ENCODE measurements at places on chromosomes 4 and X.
A peak's percentile ranks its signal among the peaks of the same experiment; 100 is the strongest.

- no peak for DNase-seq
These were observed 9.1 kb upstream of the CFP start for GRCh38 chrX:47638816-47639215.

DNA sequence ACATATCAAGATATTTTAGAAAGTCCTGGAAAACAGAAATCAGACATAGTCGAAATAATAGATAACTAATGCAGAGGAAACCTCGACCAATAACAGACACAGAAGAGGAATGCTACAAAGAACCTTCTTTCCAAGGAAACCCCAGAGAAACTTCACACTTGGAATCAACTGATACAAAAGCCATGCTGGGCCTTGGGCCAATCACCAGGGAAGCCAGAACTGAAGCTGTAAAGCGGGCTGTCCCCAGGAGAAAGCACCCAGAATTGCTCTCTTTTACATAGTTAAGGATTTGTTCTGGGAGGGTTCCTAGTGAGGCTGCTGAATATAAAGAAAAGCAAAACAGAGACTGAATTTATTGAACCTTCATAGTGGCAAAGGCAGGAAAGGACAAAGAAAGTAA is 100.5 kb downstream of the PRDM5 start:
- no peak for DNase-seq

DNA sequence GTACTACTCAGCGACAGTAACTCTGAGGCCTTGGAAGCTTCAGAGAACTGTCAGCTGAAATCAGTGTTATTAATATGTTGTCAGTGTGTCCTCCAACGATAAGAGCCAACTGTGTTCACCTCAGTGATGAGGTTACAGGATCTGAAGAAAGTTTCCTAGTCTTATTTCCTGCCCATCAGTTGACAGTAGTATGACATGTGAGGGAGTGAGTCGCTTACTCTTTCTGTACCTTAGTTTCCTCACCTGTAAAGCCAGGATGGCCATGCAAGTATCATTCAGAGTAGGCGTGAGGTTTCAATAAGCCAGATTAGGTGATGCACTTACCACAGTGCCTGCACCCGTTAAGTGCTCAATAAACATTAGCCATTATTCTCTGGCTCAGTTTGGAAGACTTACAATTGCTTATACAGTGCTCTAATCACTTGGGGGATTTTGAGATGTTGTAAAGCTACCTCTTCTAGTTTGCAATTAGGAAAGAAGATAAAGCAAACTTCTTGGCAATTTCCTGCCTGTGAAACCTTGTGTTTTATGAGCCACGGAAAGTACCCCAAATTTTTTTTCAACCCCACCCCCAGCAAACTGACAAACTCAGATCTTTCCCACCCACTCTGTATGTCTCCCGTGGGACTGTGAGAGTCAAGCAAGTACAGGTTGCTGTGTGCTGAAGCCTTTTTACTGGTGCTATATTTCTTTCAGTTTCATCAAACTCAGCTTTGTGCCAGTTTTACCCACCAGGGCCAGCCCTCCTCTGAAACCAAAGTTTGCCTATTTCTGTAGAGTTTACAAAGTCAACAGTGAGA is 62.2 kb downstream of the ANXA3 start:
- no peak for DNase-seq

DNA sequence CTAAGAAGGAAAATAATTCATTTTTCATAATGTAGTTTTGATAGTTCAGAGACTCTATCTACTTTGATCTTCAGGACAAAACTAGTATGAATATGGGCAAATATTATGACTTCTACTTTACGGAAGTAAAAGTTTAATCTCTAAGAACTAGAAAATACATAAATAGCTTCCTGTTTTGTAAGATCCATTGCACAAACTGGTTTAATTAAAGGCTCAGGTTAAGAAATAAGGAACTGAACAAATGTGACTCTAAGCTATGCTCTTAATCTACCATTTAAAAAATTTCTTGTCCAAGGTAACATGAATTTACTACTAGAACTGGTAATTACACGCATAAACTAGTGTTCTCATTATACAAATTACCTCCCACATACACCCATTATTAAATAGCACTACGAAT is 360.6 kb downstream of the INPP4B start:
- DNase-seq, result no peak

GRCh38 chr4:119676101-119676500 is 47.5 kb upstream of the PDE5A start:
- no peak for DNase-seq

DNA sequence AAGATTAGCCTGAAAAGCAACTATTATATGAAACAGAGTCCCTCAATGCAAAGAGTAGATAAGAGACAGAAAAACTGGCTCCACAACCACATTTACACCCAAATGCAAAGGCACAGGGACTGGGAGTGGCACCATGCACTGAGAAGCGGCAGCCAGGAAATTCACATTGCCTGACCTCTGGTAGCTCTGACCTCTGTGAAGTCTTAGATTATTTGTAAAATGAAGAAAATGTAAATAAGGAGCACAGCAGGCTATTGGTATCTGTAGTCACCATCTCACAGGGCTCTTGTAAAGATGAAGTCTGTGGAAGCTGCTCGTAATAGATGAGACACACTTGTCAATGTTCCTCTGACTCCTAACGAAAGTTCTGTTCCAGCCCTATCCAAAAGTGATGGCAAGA is 69.7 kb downstream of the FAT1 start:
- DNase-seq, result no peak

DNA sequence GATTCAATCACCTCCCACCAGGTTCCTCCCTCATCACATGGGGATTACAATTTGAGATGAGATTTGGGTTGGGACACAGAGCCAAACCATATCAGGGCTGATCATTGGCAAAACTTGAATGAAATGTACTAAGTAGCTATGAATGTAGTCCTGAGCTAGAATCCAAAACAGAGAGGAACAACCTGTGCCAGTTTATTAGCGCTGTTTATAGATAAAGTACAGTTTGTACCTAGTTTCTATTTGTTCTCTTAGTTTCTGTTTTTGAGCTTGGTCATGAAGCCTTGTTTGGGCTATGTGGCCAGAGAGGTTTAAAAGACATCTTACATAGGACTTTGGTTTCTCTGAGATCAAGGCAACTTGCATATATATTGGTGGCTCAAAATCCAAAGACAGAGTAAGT is 66.9 kb upstream of the INPP4B start:
- no peak for DNase-seq

DNA sequence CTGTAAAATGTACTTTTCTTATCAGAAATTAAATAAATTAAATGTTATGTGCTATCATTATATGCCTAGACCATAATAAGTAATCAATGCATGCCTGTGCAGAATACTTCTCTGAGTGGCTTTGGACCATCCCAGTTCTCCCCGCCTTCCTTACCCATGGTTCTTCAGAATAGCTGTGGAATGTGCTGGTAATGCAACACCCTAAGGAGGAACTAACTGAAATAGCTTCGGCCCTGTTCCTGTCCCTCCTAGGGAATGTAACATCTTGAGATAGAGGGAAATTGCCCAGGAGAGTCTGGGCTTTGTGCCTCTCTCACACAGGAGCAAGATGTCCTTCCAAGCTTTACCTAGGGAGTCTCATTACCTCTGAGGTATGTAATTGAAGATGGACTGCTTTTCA is 693.6 kb upstream of the HS3ST1 start:
- DNase-seq, result no peak

- DNase-seq, result no peak
These were observed 117.1 kb upstream of the FRG1 start for GRCh38 chr4:189823591-189823990.

DNA sequence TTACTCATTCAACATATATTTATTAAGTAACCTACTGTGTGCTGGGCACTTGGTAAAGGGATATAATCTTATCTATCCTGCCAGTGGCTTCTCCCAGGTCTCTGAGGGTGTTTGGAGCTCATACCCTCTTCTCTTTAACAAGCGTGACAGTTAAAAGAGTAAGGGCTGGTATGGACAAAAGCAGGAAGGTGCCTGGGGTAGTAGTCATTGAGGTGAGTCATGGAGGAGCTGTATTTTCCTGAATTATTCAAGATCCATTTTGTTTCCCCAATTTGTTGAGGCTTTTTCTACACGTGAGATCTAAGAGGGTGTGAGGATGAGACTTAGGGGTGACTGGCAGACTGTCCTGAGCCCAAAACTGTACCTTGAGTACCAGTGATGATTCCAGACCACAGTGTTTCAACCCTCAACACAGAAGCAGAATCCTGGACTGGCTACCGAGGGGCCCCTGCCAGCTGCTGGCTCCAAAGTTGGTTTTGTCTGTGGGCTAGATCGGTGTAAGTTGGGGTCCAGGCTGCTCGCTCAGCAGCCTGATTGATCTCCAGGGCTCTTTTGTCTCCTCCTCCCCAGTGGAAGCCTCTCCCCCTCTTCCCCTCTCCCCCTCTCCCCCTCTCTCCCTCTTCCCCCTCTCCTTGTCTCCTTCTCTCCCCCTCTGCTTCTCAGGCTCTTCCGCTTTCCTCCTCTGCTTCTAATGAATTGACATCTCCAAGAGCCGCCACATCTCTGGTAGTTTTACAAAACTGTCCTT is at the start of gene DRP2:
Gene DRP2 (plus strand): TSS at position 671 of the 748 bp plus-strand sequence. CDS start 11,862 bp downstream, outside the sequence.
- DNase-seq, result no peak

DNA sequence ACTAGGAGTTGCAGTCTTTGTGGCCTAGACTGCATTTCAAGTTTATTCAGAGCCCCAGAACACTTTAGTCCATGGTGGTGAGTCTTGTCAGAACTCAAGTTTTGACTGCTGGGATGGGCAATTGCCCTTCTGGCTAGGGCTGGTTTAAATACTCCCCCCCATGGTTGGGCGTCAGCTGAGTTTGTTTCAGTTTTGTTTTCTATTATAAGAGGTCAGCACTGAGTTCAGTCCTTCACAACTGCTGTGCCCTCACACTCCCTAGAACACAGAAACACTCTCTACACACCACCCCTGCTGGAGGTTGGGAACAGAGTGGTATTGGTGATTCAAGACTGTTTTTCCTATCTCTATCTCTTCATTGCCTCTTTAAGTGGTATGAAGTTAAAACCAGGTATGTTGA is 217.0 kb downstream of the GUCY2F start:
- DNase-seq, result no peak

- DNase-seq, result no peak
These were observed 40.7 kb downstream of the ANXA3 start for GRCh38 chr4:78592088-78592783.

- no peak for DNase-seq
These were observed 149.6 kb upstream of the FAM9B start for GRCh38 chrX:9183481-9183880.

GRCh38 chr4:127236889-127237288 is 395.9 kb upstream of the INTU start:
- no peak for DNase-seq

GRCh38 chrX:15209096-15209495 is 60.8 kb downstream of the ASB9 start:
- DNase-seq, result no peak

- no peak for DNase-seq
These were observed 1494.5 kb downstream of the TECRL start for GRCh38 chr4:62914758-62915157.

DNA sequence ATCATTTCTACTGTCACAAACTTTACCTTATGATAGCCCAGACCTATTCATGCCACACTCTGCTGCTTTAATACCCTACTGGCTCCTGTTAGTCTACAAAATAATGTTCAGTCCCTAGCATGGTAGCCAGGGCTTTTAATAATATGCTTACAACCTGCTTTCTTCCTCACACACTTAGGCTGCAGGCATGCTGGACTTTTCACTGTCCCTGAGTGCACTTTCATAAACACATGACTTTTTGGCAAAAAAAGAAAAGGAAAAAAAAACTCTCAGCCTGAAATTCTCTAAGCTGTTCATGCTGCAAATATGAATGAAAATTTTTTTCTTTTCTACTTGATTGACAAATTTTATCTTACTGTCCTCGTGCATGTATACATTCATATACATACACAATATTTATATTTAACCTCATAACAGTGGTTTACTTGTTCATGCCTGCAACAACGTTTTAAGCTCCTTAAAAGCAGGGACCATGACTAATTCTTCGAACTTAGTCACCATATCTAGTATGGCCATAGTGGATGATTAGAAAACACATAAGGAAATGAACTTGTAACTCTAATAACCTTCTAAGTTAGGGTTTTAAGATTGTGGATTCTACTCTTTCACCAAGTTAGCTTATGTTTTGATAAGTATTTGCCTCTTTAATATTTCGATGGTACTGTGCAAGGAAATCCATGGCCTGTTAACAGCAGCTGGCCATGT is 229.5 kb downstream of the SPCS3 start:
- DNase-seq, result peak; percentile 6

DNA sequence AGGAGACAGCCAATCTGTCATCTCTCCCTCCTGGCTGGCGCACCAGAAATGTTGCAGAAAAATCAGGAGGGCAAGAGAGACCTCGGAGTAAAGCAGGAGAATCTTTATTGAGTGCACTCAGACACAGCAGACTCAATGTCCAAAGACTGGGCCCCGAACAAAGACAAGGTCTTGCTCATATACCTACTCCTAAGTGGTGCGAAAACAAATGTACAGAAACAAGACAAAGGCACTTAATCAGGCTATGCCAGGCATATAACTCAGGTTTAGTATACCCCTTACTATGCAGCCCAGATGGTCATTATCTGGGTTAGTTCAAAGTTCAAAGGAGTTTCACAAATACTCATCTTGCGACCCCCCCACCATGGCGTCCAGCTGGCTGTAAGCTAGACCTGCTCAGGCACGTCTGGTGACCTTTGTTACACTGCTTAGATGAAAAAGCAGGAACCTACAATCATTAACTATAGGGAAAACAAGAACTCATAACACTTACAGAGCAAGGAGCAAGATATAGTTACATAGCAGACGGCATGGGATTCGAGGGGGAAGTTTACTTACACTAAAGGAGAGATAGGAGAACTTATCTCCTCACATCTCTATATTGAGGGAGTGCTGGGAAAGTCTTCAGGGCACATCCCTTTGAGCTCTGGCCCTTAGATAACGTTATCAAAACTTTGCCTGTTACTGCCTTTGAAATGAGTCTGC is 27.5 kb downstream of the SULT1E1 start:
- DNase-seq, result no peak

DNA sequence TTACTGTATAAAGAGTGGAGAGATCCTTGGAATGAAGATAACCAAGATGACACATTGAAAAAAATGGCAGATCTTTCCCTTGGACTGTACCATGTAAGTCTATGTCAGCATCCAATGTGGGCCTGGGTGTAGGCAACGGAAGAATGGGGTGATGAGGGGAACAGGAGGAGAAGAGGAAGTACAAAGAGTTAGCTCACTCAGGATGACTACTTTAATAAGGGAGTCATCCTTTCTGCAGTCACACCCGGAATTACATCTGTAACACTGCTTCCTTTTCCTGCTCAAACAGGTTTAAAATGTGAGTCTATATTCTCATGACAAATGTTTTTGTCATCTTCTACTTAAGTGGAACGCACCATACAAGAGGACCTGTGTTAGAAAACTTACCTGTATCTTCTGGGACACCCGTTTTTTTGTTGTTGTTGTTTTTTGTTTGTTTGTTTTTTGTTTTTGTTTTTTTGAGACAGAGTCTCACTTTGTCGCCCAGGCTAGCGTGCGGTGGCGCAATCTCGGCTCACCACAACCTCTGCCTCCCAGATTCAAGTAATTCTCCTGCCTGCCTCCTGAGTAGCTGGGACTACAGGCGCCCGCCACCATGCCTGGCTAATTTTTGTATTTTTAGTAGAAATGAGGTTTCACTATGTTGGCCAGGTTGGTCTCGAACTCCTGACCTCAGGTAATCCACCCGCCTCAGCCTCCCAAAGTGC is 18.0 kb downstream of the HPSE start:
- DNase-seq, result no peak

- no peak for DNase-seq
These were observed 825 bp upstream of the RASGEF1B start for GRCh38 chr4:81472281-81473182.
